ENCODE measurements at places on chromosomes 5 and 9.

GRCh38 chr5:168390491-168390890 is 95.8 kb upstream of the RARS1 start:
- DNase-seq, result no peak

DNA sequence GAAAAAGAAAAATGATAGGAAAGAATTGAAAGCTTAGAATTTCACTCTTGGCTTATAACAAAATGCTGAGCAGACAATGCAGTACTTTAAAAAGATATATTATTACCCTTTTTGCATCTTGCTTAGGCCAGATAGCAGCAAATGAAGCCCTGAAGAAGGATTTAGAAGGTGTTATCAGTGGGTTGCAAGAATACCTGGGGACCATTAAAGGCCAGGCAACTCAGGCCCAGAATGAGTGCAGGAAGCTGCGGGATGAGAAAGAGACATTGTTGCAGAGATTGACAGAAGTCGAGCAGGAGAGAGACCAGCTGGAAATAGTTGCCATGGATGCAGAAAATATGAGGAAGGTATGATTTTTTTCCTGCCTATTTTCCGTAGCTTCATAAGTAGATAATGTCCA is 50.8 kb downstream of the CNTRL start:
- no peak for DNase-seq

DNA sequence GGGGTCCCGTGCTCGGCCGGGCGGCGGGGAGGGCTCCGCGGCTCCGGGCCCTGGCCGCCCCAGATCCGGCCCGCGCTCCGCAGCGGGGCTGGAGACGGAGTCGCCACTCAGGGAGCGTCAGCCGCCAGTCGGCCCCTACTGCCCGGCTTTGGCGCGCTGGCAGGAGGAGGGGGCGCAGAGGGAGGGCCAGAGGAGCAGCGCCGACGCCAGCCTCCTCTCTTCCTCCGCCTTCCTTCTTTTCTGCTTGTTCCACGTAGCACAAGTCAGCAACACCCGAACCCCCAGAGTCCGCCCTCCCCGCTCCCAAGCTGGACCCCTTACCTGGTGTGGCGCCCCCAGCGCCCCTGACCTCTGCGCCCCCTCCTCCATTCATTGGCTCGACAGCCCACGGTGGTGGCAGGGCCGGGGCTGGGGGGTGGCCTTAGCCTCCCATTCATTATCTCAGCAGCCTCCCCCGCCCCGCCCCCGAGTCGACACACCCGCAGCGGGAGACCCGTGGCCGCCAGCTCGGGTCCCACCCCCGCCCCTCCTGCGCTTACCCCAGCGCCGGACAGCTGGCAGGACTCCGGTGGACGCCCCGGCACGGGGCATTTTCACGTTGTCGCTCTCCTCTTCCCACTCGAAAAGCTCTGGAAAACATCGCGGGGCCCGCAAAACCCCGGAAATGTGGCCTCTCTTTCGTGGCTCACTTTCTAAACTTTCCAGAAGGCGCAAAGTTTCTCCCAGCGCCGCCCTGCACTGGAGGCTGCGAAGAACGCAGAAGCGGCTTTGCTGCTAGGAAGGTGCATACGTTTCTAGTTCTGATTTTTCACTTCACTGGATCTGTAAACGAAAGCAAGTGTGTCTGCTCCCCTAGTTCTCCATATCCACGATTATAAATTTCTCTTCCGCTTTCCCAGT is at the start of gene LPAR1:
Gene LPAR1, minus strand, starts transcription at position 140 of the 900 bp plus-strand sequence. CDS start 66,353 bp downstream, outside the sequence.
- DNase-seq, result no peak

DNA sequence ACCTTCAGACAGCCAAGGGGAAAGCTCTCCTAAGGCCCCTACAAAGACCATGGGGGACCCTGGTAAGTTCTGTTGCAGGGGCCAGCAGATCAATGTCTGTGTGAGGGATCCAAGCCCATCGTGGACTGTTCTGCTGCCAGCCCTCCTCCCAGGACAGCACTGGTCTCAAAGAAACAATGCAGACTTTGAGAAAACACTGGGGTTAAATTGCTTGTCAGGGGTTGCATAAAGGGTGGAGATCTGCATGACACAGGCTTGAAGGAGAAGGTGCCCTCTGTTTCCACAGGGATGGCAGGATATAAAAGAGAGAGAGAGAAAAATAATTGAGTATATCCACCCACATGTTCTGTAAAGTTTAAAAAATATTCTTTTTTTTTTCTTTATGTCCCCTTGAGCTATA is 157.6 kb upstream of the TBC1D2 start:
- no peak for DNase-seq

DNA sequence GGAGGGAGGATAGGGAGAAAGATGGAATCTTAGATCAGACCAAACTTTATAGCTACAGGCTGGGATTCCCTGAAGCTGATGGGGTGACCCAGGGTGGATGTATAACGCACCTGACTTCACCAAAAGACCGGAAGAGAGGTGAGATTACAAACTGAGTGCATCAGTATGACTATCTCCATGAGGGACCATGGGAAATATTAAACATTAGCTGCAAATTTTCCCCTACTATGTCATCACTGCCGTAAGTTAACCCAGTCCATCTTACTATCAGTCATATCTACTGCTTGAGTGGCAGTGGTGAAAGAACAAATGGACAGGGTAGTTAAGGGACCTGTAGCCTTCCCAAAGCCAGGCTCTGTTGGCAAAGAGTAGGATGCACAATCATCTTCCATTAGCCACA is 368.3 kb downstream of the EFNA5 start:
- no peak for DNase-seq

DNA sequence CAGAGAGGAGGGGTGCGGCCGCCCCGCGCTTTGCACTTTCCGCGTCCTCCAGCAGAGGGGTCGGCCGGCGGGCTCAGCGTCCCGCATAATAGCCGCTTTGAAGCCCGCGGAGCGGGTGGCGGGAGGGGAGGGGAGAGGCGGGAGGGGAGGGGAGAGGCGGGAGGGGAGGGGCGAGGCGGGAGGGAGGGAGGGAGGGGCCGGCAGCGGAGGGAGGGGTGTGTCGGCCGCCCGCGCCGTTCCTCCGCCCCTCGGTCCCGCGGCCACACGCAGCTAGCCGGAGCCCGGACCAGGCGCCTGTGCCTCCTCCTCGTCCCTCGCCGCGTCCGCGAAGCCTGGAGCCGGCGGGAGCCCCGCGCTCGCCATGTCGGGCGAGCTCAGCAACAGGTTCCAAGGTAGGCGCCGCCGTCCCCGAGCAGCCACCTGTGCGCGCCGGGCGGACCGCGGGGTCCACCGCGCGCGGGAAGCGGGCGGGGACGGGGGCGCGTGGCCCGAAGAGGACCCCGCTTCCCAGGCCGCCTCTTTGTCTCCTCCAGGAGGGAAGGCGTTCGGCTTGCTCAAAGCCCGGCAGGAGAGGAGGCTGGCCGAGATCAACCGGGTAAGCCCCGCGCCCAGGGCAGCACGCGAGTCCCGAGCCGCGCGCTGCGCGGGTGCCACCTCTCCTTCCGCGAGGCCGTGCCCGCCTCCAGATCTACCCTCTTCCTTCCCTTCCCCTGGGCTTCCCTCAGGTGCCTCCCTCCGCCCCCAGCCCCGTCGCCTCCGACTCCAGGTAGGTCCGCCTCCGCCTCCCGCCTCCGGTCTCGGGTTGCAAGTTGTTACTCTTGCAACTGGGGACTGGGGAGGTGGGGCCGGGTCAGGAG is at the start of gene AIF1L:
Gene AIF1L, plus strand, starts transcription at position 263 of the 857 bp plus-strand sequence. Its CDS starts 99 bp downstream, at position 362.
- DNase-seq, result no peak

DNA sequence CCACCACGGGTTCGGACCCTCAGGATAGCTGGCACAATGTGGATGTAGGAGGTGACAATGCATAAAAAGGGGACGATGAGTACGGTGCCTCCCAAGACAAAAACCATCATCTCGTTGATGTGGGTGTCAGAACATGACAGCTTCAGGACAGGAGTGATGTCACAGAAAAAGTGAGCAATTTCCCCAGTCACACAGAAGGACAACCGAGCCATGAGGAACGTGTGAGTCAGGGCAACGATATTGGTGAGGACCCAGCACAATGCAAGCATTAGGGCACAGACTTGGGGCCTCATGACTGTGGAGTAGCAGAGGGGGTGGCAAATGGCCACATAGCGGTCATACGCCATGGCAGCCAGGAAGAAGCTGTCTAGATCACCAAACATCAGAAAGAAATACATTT is 491 bp downstream of the OR1N1 start:
- DNase-seq, result no peak

GRCh38 chr5:108255468-108255867 is 126.4 kb downstream of the FBXL17 start:
- no peak for DNase-seq

Measured in stimulated activated CD8-positive, alpha-beta memory T cell treated with anti-CD3 and anti-CD28 coated beads, Interleukin-12 subunit alpha, Interleukin-12 subunit beta, amount 100 ng/mL, for 4 hours (primary cell).